ENCODE measurements at places on chromosomes 16 and 17. TPM values are rescaled to one million over a fixed set of nuclear protein-coding genes. Genes with fewer than 3 reads are reported as not detected.

The ADORA2B gene
- total RNA-seq = 50.5 TPM

The TLCD2 gene
- total RNA-seq = 3.9 TPM

The CXCL16 gene
- total RNA-seq = 0.64 TPM

The LPO gene
- total RNA-seq = not detected

The CDYL2 gene
- 9.3 TPM for total RNA-seq

The COX11 gene
- total RNA-seq = 45.3 TPM

The GNAO1 gene
- 1.3 TPM for total RNA-seq

Measured in fibroblast of villous mesenchyme (primary cell).